Activated T-helper 17 cell treated with anti-CD3 and anti-CD28 coated beads, Interleukin-2, amount 50 U/mL, for 72 hours (primary cell): ENCODE measurements at places on chromosomes 6 and 20. TPM values are rescaled to one million over a fixed set of nuclear protein-coding genes. Genes with fewer than 3 reads are reported as not detected.

The TGM3 gene
- total RNA-seq: 0.16 TPM

The ASIP gene
- not detected for total RNA-seq

The RFX6 gene
- total RNA-seq: not detected

The RPN2 gene
- 112 TPM for total RNA-seq

The ZSCAN23 gene
- total RNA-seq: 0.24 TPM

The BPIFB2 gene
- not detected for total RNA-seq

The EPPIN gene
- not detected for total RNA-seq

The THBD gene
- not detected for total RNA-seq

The RHAG gene
- total RNA-seq: not detected

The IPCEF1 gene
- total RNA-seq: 15.6 TPM

The KCNK5 gene
- 6.1 TPM for total RNA-seq

The ENPP5 gene
- not detected for total RNA-seq

The SSTR4 gene
- not detected for total RNA-seq

The MACROD2 gene
- not detected for total RNA-seq

The DYNLRB1 gene
- 85.0 TPM for total RNA-seq

The LTA gene
- total RNA-seq: 567 TPM

GRCh38 chr6:168190014-168190405, 111.0 kb upstream of the FRMD1 start:
- no peak for ATAC-seq

DNA sequence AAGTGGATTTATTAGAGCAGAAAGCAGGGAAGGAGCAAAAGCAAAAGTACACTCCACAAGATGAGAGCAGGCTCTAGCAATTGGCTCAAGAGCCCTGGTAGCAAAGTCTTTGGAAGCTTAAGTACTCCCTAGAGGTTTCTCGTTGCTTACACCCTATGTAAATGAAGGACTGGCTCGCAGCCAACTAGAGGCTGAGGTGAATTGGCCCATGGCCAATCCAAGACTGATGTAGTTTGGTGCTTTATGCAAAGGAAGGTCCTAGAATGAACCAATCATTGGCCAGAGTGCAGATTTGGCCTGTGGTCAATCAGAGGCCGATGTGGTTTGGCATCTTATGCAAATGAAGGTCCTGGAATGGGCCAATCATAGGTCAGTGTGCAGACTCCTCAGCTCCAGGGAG, 191.3 kb upstream of the ARID1B start:
- no peak for ATAC-seq

GRCh38 chr20:57877131-57877824, 167.5 kb upstream of the PMEPA1 start:
- ATAC-seq: no peak

DNA sequence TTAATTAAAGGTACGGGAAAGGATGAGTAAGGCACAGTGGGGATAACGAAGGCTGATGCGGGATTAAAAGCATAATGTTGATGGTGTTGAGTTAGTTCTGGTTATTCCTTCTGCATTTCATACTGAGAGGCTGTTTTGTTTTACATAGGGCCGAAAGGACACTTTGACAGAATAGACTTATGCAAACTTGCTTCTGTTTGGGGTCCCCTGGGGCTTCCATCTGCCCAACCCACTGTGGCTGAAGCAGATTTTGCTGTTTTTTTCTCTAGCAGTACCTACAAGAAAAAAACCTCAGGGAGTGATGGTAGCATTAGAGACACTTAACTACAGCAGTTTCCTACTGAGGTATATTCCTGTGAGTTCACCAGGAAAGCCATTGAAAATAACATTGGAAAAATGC, 136.1 kb upstream of the SUPT3H start:
- ATAC-seq: no peak

DNA sequence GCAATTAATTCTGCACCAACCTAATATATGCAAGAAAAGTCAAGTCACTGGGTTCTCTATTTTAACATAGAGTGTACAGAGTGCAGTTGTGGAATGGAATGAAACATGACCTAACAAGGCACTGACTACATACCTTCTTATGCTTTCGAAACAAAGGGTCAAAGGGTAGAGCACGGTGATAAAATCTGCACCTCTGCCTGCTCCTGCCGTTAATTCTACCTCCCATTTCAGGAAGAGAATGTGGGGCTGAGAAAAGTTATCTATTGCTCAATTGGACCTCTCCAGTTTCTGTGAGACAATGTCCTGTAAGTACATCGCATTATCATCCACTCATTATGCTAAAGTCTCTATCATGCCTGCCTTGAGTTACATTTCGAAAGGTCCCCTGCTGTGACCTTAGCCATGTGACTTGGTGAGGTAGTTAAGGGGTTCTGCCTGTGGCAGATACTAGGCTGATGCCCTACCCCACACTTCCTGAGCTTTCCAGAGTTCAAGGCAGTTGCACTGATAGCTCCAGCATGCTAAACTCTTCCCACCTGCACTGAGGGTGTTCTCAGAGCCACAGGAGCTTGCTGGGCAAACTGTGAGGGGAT, 14.0 kb upstream of the MOCS1 start:
- ATAC-seq: no peak

GRCh38 chr6:38193051-38193450, 373.5 kb downstream of the ZFAND3 start:
- ATAC-seq: no peak

DNA sequence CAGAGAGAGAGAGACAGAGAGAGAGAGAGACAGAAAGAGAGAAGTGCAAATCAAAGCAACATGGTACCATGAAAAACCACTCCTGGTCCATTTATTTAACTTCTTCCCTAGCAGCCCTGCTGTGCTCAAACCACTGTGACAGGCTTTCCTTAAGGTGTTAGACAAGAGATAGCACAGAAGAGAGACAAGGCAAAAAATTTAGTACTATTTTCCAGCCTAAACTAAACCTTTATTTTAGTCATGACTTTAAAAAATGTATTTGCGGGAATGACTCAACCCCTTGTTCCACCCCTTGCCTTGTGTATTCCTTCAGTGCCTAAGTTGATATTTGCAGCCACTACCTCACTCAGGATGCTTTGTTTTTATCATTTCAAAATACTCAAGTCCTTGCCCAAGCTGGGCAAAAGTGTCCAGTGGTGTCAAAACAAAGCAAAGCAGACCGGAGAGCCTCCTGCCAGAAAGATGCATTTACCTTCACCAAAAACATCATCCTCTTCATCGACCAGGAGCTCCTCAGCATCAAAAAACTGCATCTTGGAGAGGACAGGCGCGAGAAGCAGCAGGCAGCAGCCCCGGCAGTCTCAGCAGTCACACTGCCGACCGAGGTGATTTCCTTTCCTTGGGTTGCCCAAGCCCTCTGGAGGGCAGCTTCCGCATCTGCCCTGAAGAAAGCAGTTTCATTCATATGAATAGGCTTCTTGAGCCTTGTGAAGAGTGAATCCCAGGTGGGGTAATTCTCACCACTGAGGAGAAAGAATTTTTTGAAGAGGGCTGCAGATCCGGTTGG, at the start of gene RIPOR2:
TSS of gene RIPOR2 (minus strand) at position 595 of the 787 bp plus-strand sequence. CDS start at position 533, 62 bp downstream.
- ATAC-seq: peak; percentile 42

DNA sequence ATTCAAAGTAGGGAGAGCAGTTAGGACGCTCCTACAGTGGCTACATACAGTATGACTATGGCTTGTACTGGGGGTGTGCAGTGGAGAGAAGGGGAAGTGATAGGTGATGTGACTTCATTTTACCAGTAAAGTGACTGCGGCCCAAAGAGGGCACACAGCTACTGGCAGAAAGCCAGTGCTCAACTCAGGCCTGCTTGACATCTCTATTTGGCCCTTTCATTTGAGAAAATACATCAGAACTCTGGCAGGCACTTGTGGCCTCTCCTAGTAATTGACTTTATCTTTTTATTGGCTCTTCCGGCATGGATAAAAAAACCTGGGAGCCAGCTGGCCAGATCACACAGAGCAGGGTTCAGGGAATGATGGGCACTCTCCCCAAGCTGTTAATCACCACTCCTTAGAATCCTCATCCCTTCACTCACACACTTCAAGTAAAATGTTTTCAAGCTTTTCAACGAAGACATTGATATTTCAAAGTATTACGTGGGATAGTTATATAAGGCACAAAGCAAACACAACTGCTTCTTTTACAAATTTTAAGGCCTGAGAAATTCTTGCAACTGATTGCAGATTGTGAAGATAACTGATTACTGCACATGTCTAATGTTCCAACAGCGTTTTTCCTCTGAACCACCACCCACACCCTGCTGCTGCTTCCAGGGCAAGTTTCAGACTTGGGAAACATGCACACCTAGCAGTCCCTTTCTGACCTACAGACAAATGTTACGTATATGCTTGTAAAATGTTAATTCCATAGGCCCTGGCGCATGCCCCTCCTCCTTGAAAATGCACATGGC, 73.5 kb downstream of the TNFRSF21 start:
- ATAC-seq: no peak

GRCh38 chr6:91098006-91098405, 511.1 kb upstream of the MAP3K7 start:
- no peak for ATAC-seq

GRCh38 chr6:14930366-14930989, 315.4 kb upstream of the JARID2 start:
- ATAC-seq: peak; percentile 34

GRCh38 chr6:119360262-119360915, 10.8 kb upstream of the MAN1A1 start:
- no peak for ATAC-seq

GRCh38 chr6:82970839-82971238, 94.8 kb downstream of the UBE3D start:
- no peak for ATAC-seq

DNA sequence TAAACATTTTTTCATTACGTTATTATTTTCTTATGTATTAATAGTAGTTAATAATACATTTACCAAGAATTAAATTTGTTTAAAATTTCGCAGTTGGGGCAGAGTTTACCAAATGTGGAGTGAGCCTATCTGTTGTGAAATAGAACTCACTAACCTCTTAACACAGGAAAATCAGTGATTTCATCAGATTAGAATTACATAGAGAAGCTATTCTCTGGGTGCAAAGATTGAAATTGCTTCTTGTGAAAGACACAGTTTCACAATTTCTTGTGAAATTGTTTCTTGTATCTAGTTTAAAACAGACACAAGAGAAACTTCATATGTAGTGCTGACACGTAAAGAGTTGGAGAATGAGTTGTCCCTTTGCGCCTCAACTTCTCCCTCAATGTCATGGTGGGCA, 69.4 kb upstream of the PRL start:
- ATAC-seq: no peak

DNA sequence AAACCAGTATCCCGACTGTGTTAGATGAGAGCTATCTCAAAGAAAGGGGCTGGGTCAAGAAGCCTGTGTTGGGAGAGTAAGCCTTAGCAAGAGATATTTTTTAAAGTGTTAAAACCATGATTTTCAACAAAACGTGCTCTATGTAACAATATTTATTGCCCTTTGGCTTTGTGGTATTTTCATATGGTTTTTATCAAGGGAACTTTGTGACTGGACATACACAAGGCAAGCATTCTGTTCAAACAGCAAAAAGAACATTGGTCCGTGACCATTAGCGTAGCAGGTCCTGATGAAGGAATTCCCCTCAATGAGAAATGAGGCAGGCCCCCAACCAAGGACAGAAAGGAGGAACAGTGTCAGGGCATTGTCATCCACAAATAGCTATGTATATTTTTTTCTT, 222.6 kb downstream of the MYLK4 start:
- ATAC-seq: no peak

DNA sequence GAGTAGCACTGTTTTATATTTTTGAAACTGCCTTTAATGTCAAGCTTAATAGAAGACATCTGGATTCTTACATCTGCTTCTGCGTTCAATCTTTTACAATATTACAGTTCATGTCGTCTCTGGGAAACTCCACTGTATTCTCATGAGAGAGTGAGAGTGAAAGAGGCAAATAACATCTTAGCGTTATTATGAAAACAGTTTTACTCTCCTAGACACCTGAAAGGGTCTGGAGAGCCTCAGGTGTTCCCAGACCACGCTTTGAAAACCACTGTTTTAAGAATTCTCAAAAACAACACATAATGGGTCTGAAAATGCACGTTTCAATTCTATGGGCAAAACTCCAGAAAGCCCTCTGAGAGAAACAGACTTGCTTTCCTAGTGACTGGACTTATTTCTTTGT, 63.3 kb downstream of the ARHGAP18 start:
- no peak for ATAC-seq

- ATAC-seq: peak; percentile 85
Measured at GRCh38 chr6:144566868-144567615, 281.9 kb downstream of the UTRN start.

- ATAC-seq: no peak
Measured at GRCh38 chr6:165515963-165516624, 146.9 kb downstream of the PDE10A start.

DNA sequence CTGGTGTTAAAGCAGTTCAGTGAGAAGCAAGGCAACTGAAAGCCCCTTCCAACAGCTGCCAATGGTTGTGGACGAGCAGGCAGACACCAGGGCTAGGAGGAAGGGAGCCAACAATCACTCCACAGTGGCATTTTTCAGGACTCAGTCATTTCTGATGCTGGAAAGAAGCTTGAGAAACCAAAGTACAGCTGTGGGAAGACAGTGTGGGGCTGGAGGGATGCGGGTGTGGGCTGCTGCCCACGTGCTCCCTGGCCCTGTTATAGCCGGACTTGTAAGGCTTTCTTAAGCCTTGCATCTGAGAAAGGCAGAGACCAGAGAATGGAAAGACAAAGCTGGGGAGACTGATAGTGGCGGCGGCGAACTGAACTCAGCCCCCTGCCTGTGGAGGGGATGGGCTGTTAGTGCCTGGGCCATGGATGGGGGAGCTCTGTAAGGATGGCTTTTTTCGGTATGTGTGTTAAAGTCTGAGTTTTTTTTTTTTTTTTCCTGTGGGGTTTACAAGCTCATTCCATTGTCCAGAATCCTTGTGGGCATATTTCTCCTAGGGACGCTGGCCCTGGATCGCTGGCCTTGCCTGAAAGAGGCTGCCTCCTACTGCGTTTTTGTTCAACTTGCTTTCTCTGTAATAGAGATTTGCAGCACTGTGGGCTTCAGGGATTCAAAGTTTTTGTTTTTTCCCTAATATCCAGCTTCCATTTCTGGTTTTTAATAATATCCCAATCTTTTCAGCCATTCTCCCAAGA, 91.7 kb downstream of the GJA10 start:
- ATAC-seq: no peak

GRCh38 chr20:61764471-61765025, 301.1 kb downstream of the TAF4 start:
- ATAC-seq: no peak

GRCh38 chr6:131917763-131918649, 33.2 kb downstream of the CCN2 start:
- no peak for ATAC-seq

GRCh38 chr6:56689114-56689513, 46.4 kb upstream of the DST start:
- ATAC-seq: no peak

DNA sequence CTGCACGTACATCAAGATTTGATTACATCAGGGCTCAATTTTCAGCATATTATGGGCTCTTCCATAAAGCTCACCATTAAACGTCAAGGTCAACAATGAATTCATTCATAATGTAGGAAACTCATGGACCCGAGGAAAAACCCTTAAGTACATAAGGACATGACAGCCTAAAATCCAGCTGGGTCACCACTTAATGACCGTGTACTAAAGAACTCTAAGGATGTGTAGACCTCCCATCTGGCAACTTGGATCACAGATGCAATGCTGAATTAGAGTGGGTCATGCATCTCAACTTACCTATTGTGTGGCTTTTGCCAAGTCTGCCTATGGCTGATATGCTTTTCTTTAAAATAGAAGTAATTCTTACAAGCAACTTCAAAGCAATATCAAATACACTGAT, 26.7 kb upstream of the DEFB112 start:
- no peak for ATAC-seq

- no peak for ATAC-seq
Measured at GRCh38 chr6:32607263-32607987, 17.8 kb upstream of the HLA-DRB1 start.
